Inflammatory macrophage (primary cell): ENCODE measurements at places on chromosomes 6 and 20.

- DNase-seq: no peak
Observed at GRCh38 chr6:16836144-16836981, 75.1 kb upstream of the ATXN1 start.

- peak; percentile 13 for DNase-seq
Observed at GRCh38 chr6:43221046-43221972, 8.0 kb downstream of the DNPH1 start.

DNA sequence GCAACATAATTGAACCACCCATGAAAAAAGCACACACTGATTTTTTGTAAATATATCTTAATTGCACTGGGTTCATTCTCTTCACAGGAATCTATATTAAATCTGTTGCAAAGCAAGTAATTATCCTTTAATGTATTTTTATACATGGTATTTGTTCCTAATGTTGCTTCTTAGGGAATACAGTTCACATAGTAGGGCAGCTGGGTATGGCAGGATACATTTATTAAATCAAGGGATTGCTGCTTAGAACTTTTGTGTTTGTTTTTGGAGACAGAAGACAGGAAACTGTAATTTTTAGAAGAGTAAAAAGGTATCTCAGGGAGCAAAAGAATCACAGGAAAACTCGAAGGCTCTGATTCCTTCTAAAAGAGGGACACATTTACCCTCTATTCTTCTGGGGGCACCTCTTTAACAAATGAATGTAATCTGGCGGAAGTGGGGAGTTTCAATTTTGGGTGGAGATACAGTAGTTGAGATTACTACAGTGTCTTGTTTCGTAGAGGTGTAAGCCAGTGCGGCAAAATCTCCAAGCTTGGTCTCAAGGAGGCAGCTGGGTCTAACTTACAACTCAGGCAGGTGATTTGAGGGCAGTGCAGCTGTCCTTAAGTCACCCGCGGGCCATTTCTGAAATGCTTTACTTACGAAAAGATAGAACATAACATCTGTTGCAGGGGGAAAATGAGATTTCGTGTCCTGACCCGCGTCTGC lies 812 bp upstream of the SMIM13 start:
- DNase-seq: no peak

DNA sequence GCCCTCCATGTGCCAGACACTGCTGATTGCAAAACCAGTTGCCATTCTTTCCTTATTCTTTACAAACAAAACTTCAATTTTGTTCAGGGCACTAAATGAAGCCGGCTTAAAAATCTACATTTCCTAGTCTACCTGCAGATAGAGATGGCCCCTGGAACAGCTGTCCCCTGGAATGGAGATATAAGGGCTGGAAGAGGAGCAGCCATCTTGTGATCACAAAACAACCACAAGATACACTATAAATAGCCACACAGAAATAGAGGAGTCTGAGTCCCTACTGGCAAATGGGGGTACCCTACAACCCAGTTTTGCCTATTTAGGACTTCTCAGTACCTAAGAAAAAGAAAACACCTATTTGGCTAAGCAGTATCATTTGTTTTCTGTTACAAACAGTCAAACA lies 115.9 kb upstream of the BEND6 start:
- DNase-seq: peak; percentile 24

GRCh38 chr6:73144516-73144915 lies 80.8 kb downstream of the KHDC1L start:
- DNase-seq: no peak

DNA sequence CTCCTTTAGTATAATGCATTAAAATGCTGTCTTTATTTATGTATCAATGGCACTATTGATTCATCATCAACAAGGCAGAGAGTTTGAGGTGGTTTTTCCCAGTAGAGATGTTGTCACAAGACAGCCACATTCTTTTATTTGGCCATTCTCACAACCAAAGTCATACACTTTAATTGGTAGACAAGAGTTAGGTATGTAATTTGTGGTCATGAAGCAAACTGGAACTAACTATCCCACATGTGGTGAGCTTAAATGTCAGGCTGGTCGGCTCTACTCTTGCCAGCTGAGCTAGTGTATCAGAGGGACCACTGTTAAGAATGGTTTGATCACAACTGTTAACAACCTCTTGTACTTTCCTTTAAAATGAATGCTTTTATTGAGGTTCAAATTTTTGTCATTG lies 714.6 kb downstream of the CD109 start:
- no peak for DNase-seq

DNA sequence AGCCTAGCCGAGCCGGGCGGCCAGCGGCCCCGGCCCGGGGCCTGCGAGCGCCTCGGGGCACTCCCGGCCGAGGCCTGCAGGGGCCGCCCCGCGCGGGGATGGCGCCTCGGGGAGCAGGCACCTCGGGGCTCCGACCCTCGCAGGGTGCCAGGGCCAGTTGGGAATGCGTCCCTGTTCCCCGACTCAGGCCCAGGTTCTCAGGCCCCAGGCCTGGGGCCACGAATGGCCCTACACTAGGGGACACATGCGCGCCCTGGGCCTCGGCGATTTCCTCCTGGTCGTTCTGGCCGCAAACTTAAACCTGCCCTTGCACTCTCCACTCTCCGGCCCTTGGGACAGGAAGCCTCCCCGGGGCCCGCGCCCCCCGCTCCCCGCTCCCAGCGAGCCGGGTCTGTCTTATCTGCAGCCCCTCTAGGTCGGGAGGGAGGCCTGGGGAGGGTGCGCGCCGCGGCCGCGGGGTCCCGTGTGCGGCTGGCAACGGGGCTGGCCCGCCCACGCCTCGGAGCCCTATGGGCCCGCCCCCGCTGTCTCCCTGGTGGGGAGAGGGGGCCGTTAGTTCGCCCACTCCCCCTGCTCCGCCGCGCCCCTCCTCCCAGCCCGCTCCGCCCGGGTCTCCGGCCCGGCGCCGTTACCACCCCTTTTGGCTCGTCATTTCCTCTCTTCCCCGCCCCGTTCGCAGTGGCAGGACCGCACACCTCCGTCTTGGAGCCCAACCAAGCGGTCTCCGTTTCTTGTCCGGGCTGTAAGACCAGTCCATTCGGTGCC lies 611 bp downstream of the NFYA start:
- peak; percentile 65 for DNase-seq

DNA sequence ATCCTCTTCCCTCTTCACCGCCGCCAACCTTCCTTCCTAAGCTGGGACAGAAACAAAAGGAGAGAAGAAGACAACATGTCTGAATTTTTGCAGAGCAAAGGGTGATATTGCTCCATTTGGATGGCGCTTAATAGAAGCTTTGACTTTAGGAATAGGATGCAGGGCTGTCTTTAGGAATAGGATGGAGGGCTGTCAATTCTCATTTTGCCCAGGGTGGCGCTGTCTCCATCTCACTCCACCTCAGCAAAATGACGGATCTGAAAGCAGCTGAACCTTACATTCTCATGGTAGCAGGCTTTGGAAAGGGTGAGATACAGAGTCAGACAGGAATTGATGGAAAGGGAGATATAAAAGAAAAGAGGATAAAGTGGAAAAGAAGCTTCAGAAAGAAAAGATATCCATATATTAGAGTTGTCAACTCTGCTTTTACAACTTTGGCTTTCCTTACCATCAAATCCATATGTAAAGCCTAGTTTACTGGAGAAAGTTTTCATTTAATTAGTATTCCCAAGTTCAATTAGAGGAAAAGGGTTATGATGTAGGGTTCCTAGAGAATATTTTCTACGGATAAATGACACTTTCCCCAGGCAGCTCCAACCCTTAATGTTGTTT lies 2.4 kb downstream of the MTCL3 start:
- peak; percentile 29 for DNase-seq

- DNase-seq: no peak
Observed at GRCh38 chr6:43982084-43982625, 145.1 kb downstream of the MRPL14 start.

DNA sequence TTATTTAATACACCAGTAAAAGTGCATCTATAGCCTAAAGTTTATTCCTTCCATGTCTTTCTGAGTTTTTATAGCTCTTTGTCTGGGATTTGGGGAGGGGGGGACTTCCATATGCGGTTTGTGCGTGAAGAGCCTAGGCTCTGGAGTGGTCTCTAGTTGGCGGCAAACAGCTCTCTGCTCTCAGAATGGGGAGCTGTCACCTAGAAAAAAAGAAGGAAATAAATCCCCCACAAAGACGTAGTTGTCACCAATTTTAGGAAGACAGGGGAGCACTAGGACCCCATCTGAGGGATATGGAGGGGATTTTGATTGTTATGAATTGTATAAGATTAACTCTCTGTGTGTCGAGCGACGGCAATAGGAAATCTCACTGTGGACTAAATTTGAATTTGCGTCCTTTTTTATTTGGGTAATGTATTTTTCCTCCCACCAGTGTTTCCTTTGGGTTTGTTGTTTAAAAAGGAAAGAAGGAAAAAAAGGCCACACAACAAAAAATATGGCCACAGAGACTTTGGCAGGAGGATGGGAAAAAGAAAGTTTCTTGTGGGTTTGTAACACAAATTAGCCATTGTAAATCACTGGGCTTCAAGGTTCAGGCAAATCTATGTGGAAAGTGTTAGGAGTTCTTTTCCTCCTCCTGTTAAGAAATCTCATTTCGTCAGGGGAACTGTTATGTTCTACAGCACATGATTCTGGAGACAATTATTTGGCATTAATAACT lies 7.4 kb downstream of the POU3F2 start:
- no peak for DNase-seq

- no peak for DNase-seq
Observed at GRCh38 chr6:142809947-142810346, 135.0 kb downstream of the HIVEP2 start.

GRCh38 chr20:11051136-11051535 lies 377.3 kb upstream of the JAG1 start:
- no peak for DNase-seq

- DNase-seq: peak; percentile 55
Observed at GRCh38 chr6:27502508-27503435, 29.9 kb upstream of the ZNF184 start.

- DNase-seq: no peak
Observed at GRCh38 chr6:69098910-69099309, 463.8 kb downstream of the ADGRB3 start.

GRCh38 chr6:109772883-109773431 lies 81.9 kb downstream of the FIG4 start:
- DNase-seq: no peak

- no peak for DNase-seq
Observed at GRCh38 chr20:60693496-60694133, 558.4 kb upstream of the CDH4 start.

- DNase-seq: no peak
Observed at GRCh38 chr20:40282941-40283340, 406.1 kb downstream of the MAFB start.

GRCh38 chr6:113649276-113649675 lies 207.9 kb upstream of the MARCKS start:
- DNase-seq: peak; percentile 42

- peak; percentile 31 for DNase-seq
Observed at GRCh38 chr6:5036269-5036668, 32.4 kb upstream of the RPP40 start.

DNA sequence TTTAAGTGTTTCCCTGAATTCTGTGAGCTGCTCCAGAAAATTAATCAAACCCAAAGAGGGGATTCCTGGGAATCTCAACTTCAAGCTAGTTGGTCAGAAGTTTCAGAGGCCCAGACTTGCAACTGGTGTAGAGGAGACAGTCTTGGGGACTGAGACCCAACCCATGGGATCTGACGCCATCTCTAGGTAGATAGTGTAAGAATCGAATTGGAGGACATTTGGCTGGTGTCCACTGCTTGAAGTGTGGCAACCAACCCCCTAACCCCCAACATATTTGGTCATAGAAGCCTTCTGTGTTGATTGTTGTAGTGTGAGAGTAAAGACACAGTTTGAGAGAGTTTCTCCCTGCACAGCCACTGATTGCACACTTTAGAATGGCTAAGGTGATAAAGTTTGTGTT lies 103.5 kb upstream of the CARMIL1 start:
- DNase-seq: no peak

DNA sequence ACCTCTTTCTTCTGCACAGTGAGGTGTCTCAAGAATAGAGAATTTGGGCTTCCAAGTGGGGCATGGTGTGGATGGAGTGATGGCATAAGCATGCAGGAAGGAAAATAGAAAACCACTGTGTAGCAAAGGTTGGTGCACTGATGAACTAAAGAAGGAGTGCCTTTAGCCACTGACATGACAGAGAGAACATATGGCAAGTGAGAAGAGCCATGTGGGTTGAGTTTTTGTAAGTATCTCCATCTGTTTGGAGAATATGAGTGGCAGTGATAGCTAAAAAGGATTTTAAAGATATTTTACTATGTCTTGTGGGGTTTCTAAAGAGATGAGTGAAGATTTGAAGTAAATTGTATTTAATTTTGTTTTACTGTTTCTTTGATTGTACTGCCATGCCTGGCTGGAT lies 160.5 kb upstream of the GRIK2 start:
- no peak for DNase-seq
